ENCODE measurements at places on chromosomes 13 and 19.
A peak's percentile ranks its signal among the peaks of the same experiment; 100 is the strongest.

DNA sequence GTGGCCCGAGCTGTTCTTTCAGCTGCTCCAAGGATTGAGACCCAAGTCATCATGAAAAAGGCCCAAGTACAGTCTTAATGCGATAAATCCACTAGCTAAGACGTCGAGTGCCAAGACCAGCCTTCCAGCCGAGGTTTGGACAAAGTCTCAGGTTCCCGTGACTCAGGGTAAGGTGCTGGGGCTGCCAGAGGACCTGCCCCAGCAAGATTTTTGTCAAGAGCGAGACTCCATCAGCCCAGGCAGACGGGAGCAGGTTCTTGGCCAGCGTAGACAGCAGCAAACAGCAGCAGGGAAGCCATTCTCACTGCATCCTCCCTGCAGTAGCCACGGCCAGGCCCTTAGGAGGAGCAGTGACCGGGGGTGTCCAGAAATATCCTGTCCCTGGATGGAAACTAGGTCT, 3.4 kb downstream of the FEM1A start:
- DNase-seq, result no peak

GRCh38 chr13:26377038-26377437, 123.1 kb downstream of the CDK8 start:
- DNase-seq, result no peak

DNA sequence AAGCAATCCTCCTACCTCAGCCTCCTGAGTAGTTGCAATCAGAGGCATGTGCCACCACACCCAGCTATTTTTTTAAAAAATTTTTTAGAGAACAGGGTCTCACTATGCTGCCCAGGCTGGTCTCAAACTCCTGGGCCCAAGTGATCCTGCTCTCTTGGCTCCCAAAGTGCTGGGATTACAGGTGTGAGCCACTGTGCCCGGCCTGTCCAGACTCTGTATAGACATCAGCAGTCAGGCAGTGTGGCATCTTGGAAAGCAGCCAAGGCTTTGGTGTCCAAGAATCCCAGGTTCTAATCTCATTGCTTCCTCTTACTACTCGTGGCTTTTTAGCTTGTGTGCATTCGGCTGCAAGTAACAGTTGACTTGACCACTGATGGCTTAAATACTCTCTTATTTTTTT, 43.4 kb downstream of the BICRA start:
- DNase-seq, result no peak

- DNase-seq, result no peak
Measured at GRCh38 chr19:46955813-46956371, 63.7 kb upstream of the NPAS1 start.

DNA sequence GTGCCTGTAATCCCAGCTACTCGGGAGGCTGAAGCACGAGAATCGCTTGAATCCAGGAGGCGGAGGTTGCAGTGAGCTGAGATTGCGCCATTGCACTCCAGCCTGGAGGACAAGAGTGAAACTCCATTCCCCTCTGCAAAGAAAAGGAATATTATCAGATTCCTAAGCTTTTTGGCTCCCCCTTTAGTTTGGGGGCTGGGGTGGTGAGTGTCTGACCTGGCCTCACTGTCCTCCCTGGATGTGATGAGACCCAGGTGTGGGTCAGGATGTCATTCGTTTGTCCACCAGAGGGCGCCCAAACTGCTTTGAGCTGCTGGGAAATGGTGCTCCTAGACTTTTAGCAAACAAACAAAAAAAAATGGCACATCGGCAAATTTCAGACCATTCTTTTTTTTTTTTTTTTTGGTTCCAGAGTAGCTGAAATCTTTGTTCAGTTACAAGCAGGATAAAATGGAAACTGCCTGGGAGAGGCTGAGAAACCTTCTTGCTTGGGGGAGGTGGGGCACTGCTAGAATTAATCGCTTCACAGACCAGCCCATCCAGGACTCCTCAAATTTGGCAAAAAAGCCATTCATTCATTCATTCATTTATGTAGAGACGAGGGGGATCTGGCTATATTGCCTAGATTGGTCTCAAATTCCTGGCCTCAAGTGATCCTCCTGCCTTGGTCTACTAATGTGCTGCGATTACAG, 29.4 kb downstream of the SPC24 start:
- peak; percentile 40 for DNase-seq

GRCh38 chr19:54551950-54552912, 21.4 kb upstream of the LILRA2 start:
- no peak for DNase-seq

- no peak for DNase-seq
Measured at GRCh38 chr13:50410921-50411746, 395.9 kb downstream of the KCNRG start.

- no peak for DNase-seq
Measured at GRCh38 chr13:59898066-59898465, 265.7 kb downstream of the DIAPH3 start.

Data from stimulated activated CD8-positive, alpha-beta memory T cell treated with anti-CD3 and anti-CD28 coated beads, Interleukin-15, amount 100 ng/mL, for 48 hours (primary cell).